ENCODE measurements at places on chromosomes 3 and 15.

DNA sequence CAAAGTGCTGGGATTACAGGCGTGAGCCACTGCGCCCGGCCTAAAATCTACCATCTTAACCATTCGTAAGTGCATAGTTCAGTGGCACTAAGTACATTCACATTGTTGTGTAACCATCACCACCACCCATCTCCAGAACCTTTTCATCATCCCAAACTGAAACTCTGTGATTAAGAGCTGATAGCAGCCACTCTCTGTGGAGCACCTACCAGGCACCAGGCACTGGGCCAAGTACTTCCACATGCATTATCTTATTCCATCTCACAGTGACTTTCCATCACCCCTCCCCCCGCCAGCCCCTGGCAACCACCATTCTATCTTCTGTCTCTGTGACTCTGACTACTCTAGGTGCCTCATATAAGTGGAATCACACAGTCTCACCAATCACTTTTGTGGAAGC is 2.3 kb upstream of the INSYN1 start:
- DNase-seq = no peak

GRCh38 chr3:153439780-153440179 is 277.8 kb downstream of the RAP2B start:
- DNase-seq = no peak

GRCh38 chr3:135503760-135504686 is 461.5 kb upstream of the PPP2R3A start:
- no peak for DNase-seq

DNA sequence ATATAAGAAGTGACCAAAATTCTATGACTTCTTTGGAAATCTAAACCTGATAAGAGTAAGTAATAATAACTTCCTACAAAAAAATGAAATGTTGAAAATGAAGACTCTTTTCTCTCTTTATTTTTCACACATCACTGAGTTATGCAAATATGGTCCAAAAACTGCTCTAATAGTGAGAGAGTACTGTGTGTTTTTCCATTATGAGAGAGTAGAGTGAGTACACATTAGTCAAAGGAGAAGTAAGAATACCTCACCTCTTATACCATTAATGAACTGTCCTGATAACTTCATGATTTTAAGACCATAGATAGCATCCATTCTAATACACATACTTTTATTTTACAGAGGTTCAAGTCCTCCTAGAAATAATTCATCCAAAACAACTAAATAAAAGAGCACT is 1310.2 kb downstream of the SI start:
- no peak for DNase-seq

DNA sequence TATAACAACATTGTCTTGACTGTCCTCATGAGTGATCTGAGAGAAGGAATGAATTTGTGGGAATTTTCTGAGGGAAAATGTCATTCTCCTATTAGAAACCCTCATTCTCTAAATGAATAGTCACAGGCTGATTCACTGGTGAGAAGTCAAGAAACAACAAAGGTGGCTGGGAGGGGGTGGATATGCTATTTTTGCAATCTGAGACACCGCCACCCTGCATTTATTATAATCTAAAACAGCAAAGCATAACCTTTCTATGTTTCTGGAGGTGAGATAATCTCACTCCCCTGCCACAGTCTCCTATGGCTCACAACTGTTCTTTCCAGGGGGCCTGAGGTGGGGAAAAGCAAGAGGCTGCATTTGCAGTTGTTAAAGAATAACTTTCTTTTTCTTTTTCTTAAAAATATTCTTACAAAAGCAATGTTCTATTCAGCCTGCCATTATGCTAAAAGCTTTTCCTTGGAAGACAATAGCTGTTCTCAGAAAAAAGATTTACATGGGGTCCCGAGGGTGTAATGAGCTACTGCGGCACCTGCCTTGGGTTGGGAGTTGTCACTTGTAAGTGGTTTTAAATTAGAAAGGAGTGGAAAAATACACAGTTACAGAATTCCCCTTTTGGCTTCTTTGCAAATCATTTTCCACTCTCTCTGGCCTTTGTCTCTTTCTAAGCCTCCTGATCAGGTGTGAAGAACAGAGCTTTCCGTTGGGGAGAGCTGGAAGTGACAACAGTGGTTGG is 220.9 kb downstream of the AGBL1 start:
- DNase-seq = no peak

DNA sequence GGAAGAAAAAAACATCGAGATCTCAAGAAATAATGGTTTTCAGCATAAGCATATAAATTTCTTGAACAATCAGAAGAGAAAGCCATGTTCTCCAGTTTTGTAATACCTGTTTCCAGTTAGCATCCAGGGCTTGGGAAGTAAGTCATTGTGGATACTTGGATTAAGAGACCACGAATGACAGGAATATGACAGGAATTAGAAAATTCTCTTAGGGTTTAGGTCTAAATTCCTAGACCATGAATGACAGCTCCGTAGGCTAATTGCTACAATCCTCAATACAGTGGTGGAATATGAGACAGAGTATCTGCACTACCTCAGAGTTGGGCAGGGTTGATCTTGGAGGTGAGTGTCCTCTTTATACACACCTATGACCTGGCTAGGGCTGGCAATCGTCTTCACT is 517.5 kb downstream of the NTRK3 start:
- DNase-seq = no peak

DNA sequence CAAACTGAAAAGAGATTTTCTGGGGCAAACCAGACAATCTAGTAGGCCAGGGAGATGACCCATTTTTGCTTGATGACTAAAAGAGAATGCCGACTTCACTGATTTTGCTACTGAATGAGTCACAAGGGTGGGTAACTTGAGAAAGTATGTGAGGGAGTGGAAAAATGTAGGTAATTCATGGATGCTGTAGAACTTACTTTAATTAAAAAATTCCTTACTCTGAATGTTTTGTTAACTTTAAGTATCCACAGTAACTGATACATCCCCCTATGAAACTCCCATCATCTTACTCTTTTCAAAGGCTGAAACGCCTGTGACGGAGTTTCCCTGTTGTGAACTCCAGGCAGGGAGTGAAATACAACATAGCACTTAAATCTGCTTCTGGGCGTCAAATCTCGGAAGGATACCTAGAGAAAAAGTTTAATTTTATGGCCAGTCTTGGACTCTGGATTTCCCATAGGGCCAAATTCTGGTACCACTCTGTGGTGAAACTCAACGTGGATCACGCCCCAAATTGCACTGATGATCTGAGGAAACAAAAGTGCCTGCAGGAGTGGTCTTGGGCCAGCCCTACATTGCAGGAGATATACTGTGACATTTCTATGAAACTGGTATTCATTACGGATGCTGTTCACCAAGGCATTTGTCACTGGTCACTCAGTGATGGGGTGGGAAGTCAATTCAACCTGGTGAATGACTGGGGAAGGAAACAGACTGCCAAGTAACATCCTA is 24.0 kb downstream of the GOLIM4 start:
- no peak for DNase-seq

Measured in activated CD4-positive, alpha-beta T cell treated with anti-CD3 and anti-CD28 coated beads, Interleukin-2, amount 50 U/mL, for 4 hours (primary cell).